Stimulated activated CD4-positive, alpha-beta T cell treated with anti-CD3 and anti-CD28 coated beads, Interleukin-2, amount 100 ng/mL, for 24 hours (primary cell): ENCODE measurements at places on chromosomes 5 and 9.

DNA sequence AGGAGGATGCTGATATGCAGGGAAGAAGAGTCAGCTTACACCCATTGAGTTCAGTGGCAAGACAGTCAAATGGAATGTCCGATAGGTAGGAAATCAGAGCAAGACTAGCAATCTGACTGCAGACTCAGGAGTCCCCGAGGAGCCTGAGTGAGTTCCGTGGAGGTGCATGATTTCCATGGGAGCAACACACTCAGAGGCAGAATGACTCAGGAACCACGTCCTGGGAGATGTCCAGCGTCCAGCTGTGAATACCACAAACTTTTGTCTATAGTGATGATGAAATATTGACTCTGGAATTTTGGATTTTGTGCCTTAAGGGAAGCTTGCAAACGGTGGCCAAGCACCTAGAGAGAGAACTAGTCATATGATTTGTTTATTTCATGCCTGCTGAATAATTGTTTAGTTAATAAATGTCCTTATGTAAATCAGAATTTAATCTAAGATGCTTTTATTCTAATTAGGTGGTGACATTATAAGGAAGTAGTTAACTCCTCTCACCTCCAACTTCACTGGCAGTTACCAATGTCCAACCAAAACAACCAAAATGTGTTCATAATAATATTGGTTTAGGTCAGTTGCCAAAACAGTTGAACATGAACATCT lies 100.4 kb downstream of the PDE4D start:
- DNase-seq = no peak

- DNase-seq = peak; percentile 48
These were observed 764 bp downstream of the CAMLG start for GRCh38 chr5:134738963-134739661.

- no peak for DNase-seq
These were observed 56.9 kb upstream of the RASA1 start for GRCh38 chr5:87210743-87211142.

DNA sequence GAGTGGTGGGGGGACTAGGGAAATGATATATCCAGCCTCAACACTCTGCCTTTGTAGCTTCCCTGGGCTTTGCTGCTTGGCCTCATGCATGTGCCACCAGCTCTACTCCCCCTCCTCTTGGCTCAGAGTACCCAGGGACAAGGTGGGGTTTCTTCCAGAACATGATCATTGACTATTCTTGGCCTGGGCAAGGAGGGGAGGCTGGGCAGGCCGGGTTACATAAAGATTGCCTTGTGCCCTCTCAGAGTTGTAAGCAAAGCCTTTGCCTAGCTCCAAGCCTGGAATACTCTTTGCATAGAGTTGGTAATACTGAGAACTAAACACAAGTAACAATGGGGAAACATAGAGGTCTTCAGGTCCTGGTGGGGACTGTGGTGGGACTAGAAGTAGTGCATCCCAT lies 11.9 kb downstream of the ADRB2 start:
- no peak for DNase-seq

DNA sequence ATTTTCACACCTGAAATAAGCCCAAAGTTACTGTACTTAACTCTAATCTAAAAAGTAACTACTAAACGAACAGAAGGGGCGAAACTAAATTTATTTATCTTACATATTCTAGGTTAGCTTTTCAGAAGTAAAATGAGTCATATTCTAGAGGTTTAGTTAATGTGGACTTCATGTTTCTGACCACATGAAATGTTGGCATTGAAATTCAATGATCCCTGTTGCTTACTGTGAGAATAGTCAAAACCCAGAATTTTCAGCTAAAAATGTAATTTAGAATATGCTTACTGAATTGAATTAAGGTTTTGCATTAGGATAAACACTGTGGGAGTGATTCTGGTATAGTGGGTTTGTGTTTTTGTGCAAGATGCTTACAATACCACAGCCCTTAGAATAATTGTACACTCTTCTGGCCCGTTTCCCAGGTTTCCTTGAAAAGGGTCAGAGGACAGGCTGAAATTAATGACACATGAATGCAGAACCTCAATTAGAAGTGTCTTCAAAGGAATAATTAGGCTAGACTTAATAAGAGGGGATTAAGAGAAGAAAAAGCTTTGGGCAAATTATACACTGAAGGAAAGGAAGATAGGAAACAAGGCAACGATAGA lies 1.4 kb upstream of the SNX18 start:
- no peak for DNase-seq

GRCh38 chr9:97954550-97954989 lies 16.6 kb upstream of the HEMGN start:
- peak; percentile 51 for DNase-seq

GRCh38 chr9:38071470-38072134 lies 2.6 kb upstream of the SHB start:
- DNase-seq = no peak

- DNase-seq = no peak
These were observed 370.0 kb downstream of the PSAT1 start for GRCh38 chr9:78666818-78667414.

GRCh38 chr5:123810746-123811340 lies 298.9 kb downstream of the CSNK1G3 start:
- no peak for DNase-seq

DNA sequence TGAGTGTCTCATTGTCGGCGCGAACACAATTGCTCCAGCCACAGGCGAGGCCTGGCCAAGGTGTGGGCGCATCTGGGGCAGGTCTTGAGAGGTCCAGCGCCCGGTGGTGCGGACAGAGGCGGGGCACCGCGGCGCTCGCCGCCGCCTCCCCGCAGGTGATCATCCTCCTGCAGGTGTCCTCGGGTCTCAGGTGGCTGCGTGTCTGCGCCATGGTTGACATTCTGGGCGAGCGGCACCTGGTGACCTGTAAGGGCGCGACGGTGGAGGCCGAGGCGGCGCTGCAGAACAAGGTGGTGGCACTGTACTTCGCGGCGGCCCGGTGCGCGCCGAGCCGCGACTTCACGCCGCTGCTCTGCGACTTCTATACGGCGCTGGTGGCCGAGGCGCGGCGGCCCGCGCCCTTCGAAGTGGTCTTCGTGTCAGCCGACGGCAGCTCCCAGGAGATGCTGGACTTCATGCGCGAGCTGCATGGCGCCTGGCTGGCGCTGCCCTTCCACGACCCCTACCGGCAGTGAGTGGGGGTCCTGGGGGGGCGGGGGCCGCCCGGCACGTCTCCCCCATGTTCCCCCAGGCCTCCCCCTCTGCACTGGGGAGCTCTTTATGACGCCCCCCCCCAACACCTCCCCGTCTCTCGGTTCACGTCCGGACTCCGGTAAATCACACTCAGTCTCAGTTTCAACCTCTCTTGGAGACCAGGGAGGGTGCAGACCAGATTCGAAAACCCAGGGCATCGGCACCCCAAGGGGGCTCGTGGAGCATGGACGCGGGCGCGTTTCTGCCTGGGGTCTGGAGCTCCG lies 446 bp downstream of the NXNL2 start:
- peak; percentile 21 for DNase-seq

- peak; percentile 82 for DNase-seq
These were observed 1.4 kb upstream of the ATOSB start for GRCh38 chr9:35116898-35117551.

DNA sequence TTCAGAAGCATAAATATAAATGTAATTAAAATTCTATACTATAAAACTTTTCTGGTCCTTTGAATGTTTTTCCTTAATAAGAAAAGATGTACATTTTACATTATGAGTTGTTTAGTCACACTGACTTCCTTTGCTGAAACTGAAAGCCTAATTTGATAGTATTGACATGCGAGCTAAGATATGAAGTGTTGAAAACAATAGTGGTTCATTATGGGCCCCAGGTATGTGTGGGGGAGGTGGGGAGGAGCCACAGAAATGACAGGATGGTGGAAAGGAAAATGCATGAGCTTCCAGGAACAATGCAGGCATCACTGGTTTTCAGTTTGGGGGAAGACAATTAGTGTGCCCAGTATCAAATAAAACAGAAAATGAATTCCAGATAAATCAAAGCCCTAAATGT lies 35.4 kb upstream of the RLN1 start:
- DNase-seq = peak; percentile 37

DNA sequence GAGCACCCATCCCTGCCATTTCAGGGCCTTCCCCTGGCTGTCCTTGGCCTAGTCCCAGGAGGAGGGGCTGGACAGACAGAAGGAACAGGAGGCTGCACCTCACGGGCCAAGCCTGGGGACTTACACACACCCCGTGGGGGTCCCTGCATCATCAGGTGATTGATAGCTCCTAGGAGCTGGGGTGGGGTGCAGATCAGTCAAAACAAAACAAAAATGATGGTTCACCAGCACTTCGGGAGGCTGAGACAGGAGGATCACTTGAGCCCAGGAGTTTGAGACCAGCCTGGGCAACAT lies 169.3 kb downstream of the GAPVD1 start:
- DNase-seq = no peak

GRCh38 chr5:14110680-14111079 lies 32.5 kb upstream of the TRIO start:
- no peak for DNase-seq

- no peak for DNase-seq
These were observed 77.3 kb downstream of the NNT start for GRCh38 chr5:43680286-43680685.

DNA sequence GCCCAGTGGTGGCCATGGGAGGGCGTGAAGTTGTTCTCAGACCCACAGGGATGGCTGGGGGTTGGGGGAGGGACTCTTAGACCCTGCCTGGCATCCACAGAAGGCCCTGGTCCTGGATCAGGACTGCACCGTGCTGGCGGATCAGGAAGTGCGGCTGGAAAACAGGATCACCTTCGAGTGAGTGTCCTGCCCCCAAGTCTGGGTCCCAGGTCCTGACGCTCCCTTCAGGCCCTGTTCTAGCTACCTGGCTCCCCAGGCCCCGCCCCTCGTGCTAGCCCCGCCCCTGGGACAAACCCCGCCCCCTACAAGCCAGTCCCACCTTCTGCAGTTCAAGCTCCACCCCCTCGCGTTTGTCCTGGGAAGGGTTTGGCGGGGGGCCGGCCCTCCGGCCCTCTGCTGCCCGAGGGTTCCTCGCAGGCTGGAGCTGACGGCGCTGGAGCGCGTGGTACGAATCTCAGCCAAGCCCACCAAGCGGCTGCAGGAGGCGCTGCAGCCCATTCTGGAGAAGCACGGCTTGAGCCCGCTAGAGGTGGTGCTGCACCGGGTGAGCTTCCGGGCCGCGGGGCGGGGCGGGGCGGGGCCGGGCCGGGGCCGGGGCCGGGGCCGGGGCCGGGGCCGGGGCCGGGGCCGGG lies 12.9 kb downstream of the RGS14 start:
- DNase-seq = peak; percentile 65

DNA sequence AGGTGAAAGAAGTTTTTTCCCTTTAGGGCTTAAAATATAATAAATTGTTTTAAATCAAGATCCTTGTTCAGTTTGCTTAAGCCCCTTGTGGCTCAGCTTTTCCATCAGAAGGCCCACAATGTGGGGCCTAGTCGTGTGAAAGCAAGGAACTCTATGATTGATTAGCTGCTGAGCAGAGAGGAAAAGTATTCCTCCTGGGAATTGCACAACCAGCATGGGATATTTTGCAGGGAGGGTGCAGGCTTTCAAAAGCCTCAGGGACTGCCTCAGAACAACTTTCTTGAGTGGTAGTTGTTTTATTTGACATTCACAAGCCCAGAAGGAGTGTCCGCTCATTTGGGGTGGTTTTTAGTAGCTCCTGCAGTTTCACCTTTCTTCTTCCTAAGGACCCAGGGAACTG lies 19.8 kb downstream of the TTC23L start:
- DNase-seq = no peak

DNA sequence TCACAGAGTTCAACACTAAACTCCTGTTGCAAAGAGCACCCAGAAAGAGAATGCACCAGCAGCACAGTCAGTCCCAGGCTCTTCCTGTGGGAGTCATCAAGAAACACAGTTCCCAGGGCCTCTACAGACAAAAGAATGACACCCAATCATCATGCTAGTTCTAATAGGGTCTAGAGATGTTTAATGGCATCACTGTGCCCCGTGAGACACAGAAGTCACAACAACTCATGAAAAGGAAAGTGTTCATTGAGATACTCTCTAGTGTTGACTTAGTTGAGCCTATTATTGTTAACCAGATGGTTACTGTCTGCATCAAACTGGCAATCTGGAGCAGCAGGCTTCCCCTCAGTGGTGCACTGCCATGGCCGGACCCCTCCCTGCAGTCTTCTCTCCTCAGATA lies 1.6 kb downstream of the KLHL3 start:
- DNase-seq = no peak

- DNase-seq = no peak
These were observed 26.8 kb downstream of the ASS1 start for GRCh38 chr9:130471411-130472183.

- no peak for DNase-seq
These were observed 88.2 kb downstream of the CCDC192 start for GRCh38 chr5:127791439-127791838.

- DNase-seq = no peak
These were observed 122.6 kb upstream of the SLC25A48 start for GRCh38 chr5:135711911-135712310.

GRCh38 chr5:151141535-151141934 lies 16.0 kb downstream of the ANXA6 start:
- DNase-seq = peak; percentile 64

- no peak for DNase-seq
These were observed 95.3 kb downstream of the COL5A1 start for GRCh38 chr9:134736791-134737497.

GRCh38 chr9:137454145-137454596 lies 5.0 kb downstream of the NSMF start:
- peak; percentile 50 for DNase-seq

- DNase-seq = no peak
These were observed 344.6 kb downstream of the GLIS3 start for GRCh38 chr9:3955305-3955687.

DNA sequence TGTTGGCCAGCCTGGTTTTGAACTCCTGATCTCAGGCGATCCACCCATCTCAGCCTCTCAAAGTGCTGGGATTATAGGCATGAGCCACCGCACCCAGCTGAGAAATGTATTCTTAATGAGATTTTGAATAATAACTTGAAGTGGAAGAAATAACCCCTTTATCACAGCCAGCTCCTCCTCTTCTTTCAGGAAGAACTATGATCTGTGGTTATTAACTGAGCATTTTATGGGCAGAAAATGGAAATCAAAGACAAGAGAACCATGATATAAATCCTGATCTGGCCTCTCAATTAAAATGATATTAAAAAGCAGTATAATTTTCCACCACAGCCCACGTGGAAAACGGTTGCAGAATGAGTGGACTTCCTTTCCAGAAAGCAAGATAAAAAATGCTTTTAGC lies 206.6 kb downstream of the PRELID2 start:
- DNase-seq = no peak

DNA sequence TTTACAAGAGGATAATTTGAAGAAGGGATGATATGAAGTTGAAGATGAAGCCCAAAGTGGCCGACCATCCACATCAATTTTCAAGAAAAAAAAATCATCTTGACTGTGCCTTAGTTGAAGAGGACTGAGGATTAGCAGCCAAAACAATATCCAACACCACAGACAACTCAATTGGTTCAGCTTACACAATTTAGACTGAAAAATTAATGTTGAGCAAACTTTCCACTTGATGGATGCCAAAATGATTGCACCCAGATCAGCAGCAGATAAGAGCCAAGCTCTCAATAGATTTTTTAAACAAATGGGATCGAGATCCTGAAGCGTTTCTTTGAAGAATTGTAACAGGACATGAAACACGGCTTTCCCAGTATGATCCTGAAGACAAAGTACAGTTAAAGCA lies 163.2 kb downstream of the GADD45G start:
- DNase-seq = no peak

GRCh38 chr5:125054146-125054545 lies 307.7 kb upstream of the ZNF608 start:
- DNase-seq = no peak

GRCh38 chr9:35407846-35408245 lies 82.1 kb upstream of the RUSC2 start:
- no peak for DNase-seq

GRCh38 chr5:160230686-160231527 lies 1.6 kb downstream of the FABP6 start:
- no peak for DNase-seq
